ENCODE measurements at places on chromosomes 3 and 15. TPM values are rescaled to one million over a fixed set of nuclear protein-coding genes. Genes with fewer than 3 reads are reported as not detected.
A peak's percentile ranks its signal among the peaks of the same experiment; 100 is the strongest.

The NUP210 gene
- 2.6 TPM for total RNA-seq

The GOLGA6L7 gene
- not detected for total RNA-seq

The CDHR4 gene
- not detected for total RNA-seq

The ZCWPW2 gene
- total RNA-seq = not detected

The CTXN2 gene
- not detected for total RNA-seq

The APBA2 gene
- total RNA-seq = 18.5 TPM

The CAPN3 gene
- 2.4 TPM for total RNA-seq

DNA sequence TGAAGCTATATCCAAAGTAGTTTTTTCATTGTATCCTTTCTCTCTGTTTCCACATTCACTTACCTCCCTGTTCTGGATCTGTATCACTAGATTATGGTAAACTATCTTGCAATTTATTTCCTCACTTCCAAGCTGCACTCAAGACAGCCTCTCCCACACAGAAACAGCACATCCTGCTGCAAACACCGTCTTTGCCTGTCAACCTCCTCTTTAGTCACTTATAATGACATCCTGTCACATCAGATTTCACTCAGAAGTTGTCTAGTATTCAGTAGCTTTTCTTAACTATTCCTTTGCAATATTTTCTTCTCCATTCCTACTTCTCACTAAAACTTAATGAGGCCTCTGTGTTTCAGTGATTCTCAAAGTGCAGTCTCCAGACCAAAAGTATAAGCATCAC, 490.8 kb downstream of the IGSF11 start:
- DNase-seq = no peak

GRCh38 chr3:24566927-24567326, 72.3 kb upstream of the THRB start:
- no peak for DNase-seq

DNA sequence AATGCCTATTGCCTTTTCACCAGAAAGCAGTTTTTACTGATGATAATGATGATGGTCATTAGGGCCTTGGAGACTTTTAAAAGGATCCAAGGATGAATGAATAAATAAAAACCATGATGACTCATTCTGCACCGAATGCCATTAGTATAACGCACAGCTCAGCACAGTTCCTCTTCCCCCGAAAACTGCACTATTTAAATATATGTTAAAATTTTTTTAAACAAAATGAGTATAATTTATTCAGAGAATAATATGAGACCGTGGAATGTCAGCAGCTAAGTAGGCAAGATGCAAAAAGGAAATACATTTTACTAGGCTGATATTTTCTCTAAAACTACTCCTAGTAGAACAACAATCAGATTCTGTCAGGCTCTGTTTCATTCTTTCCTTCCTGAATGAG, 83.4 kb upstream of the NANOGP8 start:
- peak; percentile 27 for DNase-seq

DNA sequence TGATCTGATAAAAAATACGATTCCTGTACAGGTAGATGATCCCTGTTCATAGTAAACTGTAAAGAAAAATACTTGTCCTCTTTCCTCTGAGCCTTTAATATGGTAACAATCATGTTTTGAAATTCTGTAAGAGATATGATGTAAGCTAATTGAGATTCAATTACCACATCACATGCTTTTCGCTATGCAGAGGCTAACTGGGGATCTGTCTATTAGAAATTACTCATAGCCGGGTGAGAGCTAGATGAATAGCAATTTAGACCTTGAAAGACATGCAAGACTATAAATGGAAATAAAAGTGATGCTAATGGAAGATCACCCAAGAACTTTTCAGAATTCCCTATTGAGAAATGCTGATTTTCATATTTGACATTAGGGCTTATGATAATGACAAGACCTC, 579.9 kb upstream of the ZNF717 start:
- no peak for DNase-seq

GRCh38 chr15:31372635-31373091, 46.0 kb downstream of the KLF13 start:
- DNase-seq = peak; percentile 26

DNA sequence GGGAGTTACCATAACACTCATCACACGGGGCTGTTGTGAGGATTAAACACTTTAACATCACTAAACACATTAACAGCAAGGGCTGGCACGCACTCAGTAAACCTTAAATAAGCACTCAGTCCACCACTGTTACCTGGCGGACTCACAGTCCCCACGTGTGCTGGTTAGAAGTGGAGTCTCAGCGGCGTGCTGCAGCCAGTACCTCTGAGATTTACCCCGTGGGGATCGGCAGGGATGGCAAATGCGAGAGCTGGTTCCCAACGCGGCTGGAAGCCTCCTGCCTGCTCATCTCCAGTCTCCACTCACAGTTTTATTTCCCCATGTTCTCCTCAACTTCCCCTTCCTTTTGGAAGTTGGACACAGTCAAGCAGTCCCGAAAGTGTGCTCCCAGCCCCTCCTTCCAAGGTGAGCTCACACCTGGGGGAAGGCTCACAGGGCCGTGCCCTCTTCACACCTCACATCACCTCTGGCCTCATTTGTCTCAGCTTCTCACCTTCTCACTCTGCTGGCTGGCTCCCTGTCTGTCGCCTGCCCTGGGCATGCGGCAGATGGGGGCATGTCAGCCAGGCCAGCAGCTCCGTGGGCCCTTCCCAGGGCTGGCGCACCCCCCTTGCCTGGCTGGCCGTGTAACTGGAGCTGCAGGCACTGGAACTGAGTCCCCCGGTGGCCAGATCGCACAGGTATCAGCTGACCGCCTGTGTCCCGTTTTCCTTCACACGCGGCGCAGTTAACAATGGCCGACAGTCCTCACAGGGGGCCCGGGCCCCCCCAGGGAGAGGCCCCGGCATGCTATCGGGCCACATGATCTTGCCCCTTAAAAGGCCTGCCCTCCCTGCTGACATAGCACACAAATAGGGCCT, 87.1 kb downstream of the WNT7A start:
- no peak for DNase-seq

- no peak for DNase-seq
Measured at GRCh38 chr3:159293493-159293892, 491.6 kb downstream of the MFSD1 start.

- DNase-seq = no peak
Measured at GRCh38 chr15:34070003-34070402, 31.0 kb upstream of the AVEN start.

- DNase-seq = no peak
Measured at GRCh38 chr15:34737477-34737876, 17.3 kb downstream of the GJD2 start.

DNA sequence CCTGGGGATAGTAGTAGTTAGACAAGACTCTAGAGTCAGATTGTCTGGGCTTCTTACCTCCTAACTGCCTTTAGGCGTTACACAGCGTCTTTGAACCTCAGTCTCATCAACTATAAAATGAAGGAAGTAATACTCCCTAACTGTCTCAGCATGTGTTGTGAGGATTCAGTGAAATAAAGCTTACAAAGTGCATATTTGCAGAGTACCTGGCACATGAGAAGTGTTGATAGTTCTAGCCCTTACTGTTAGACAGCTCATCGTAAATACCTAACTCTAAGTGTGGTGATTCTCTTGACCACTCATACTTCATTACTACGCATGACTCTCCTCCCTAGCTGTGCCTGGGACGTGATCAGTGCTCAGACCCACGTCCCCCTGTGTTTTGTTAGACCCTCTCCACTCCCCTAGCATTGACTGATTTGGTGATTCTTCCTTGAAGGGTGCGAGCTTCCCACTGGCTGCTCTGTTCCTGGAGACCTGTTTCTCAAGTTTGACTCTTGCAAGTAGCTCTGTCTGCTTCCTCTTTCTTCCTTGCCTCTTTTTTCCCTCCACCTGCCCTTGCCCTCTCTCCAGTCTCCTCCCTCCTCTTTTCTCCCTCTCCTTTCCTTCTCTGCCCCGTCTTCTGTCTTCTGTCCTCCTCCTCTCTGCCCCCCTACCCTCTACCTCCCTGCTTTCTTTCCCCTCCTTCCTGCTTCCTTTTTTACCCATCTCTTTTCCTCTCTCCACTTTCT, 124.2 kb downstream of the SLC25A26 start:
- no peak for DNase-seq

- DNase-seq = no peak
Measured at GRCh38 chr3:10363935-10364334, 43.0 kb upstream of the SEC13 start.

DNA sequence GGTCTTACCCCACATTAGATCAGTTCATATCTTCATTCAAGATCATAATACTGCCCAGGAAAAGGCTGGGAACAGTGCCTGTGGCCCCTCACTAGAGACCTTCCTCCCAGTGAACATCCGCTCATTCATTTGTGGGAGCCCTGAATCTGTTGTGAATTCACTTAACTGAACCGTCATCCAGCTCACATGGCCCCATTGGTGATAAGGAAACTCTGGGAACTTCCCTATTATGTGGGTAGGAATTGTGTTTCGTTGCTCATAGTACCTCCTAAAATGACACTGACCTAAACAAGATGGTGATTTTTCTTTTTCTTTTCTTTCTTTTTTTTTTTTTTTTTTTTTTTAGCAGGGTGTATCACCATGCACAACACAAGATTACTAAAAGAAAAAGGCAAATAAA, 6.8 kb upstream of the MESP2 start:
- peak; percentile 44 for DNase-seq

DNA sequence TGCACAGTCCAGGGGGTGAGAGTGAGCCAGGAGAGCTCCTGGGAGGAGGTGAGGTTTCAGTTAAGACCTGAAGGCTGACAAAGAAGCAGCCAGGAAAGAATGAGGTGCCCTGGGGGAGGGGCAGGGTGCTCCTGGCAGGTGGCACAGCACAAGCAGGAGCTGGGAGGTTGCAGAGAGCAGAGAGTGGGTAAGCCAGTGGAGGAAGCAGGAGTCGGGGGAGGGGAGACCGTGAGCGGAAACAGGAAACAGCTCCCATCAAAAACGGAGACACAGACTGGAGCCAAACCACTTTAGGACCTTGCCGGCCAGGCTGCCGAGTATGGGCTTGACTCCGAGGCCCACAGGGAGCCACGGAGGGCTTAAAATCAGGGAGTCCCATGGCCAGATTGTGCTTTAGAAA, 12.1 kb upstream of the FBLN2 start:
- no peak for DNase-seq

- no peak for DNase-seq
Measured at GRCh38 chr3:1515882-1516281, 423.1 kb downstream of the CNTN6 start.

GRCh38 chr3:42036483-42036823, 54.7 kb upstream of the TRAK1 start:
- DNase-seq = peak; percentile 93

GRCh38 chr3:118544458-118544857, 490.2 kb downstream of the IGSF11 start:
- no peak for DNase-seq

- no peak for DNase-seq
Measured at GRCh38 chr3:89372456-89372855, 265.0 kb downstream of the EPHA3 start.

DNA sequence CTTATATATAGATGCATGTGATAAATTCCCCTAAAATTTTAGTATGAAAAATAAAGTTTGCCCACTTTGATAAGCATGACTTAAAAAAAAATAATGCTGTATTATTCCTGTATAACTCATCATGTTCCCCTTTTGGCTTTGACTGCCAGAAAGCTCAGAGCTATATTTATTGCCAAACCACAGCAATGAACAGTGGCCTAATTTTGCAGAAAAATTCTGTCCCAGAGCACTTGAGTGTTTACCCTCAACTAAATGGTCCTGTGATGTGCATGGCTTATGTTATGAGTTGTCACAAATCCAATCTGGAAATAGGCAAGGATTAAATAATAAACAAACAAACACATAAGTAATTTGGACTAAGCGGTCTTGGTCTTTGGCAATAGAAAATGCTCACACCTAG, 276.7 kb downstream of the SLC9A9 start:
- DNase-seq = no peak

- no peak for DNase-seq
Measured at GRCh38 chr15:68027388-68027787, 26.7 kb upstream of the PIAS1 start.

DNA sequence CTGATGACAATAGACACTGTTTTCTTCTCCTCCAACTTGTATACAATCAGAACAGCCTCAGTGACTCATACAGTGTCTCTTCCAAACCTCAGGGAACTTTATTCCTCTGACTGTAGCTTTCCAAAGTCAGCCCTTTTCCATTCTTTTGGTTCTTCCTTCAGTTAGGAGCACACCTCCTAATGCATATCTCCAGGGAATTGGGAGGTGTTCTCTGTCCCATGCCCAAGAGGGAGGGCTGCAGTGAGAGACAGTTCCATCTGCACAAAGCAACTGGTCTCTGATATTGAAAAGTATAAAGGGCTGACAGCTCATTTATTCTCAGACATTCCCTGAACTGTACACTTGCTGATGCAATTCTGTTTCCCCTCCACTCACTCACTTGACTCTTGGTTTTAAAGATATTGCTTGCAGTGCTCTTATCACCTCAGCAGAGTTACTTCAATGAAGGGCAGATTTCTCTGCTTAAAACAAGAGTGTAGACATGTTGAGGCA, 337.8 kb upstream of the TBC1D5 start:
- DNase-seq = no peak

GRCh38 chr3:58621086-58621830, 44.1 kb upstream of the FAM107A start:
- DNase-seq = no peak

DNA sequence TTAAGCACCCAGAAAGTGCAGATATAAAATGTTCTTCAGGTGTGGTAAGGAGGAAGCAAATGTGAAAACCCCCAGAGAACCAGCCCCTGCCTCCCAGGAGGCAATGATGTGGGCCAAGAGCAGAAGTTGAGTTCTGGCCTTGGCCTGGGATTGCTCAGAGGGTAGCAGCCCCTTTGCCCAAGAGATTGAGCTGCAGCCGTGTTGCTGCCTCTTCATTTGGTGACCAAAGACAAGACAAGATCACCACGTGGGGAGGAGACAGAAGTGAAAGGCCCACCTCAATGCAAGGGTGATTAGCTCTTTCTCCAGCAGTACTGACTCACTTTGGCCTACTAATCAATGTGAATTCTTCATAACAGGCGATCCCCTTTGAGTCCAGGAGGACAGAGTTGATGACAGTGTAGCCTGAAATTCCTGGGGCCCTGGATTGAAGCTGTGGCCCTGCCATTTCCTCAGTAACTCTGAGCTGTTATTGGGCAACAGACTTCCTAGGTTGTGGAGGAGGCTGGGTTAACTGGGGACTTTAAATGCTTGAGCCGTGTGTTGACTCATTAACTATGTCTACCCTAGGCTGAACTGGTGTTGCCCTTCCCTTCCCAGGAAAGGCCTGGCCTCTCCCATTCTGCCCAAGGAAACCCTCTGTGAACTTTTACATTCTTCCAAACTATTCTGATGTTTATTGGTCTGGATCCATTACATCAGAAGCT, 86.5 kb downstream of the ST6GAL1 start:
- DNase-seq = peak; percentile 78

DNA sequence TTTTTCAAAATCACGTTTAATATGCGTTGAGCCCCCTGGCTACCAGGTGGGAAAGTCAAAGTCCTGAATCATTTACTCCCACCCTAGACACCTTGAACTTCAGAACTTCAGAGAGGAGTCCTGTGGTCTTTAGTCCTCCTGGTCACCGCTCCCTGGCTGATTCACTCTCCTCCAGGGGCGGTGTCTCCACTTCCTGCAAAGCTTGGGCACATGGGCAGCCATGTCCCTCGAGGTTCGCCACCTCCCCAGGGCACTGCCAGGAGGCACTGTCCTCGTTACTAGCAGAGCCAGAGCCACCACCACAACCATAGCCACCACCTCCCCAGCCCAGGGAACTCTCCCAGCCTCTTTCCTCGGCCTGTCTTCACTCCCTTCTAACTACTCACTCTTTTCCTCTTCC, 31.0 kb downstream of the LOXL1 start:
- no peak for DNase-seq

- no peak for DNase-seq
Measured at GRCh38 chr15:61640756-61641155, 411.7 kb upstream of the RORA start.

GRCh38 chr15:96309143-96309660, 21.3 kb upstream of the NR2F2 start:
- DNase-seq = no peak

GRCh38 chr15:100034191-100034590, 301.0 kb upstream of the LYSMD4 start:
- no peak for DNase-seq
